Fibroblast of lung (primary cell): ENCODE measurements at places on chromosomes 3 and 15. TPM values are rescaled to one million over a fixed set of nuclear protein-coding genes. Genes with fewer than 3 reads are reported as not detected.

The NLGN1 gene
- 2.1 TPM in 2 replicates for total RNA-seq

The RLBP1 gene
- not detected in 2 replicates for total RNA-seq

The SPTBN5 gene
- total RNA-seq: 0.26 and 0.66 TPM in 2 replicates

The CCRL2 gene
- 0.26 and 0.33 TPM in 2 replicates for total RNA-seq

The PLSCR2 gene
- 0.17 TPM in 1 of 2 replicates, not detected in the other for total RNA-seq

The FSTL1 gene
- total RNA-seq: 279 and 309 TPM in 2 replicates

The TRH gene
- total RNA-seq: not detected in 2 replicates

The LHFPL4 gene
- under 0.01 and 0.17 TPM in 2 replicates for total RNA-seq

The SEC22A gene
- 39.3 and 45.4 TPM in 2 replicates for total RNA-seq

The GATA2 gene
- total RNA-seq: 0.51 and 0.83 TPM in 2 replicates

The POLQ gene
- 3.3 and 4.1 TPM in 2 replicates for total RNA-seq

The EPHA3 gene
- 0.26 and 0.99 TPM in 2 replicates for total RNA-seq

The P2RY1 gene
- total RNA-seq: 3.6 and 7.6 TPM in 2 replicates

The INSYN1 gene
- 1.2 and 1.3 TPM in 2 replicates for total RNA-seq

The CCR8 gene
- not detected in 2 replicates for total RNA-seq

The TMEM207 gene
- not detected in 2 replicates for total RNA-seq

The SOX14 gene
- total RNA-seq: not detected in 2 replicates

The ROPN1 gene
- not detected in 2 replicates for total RNA-seq

The GHRL gene
- not detected in 2 replicates for total RNA-seq

The PLA2G4D gene
- total RNA-seq: not detected in 2 replicates
